ENCODE measurements at places on chromosomes 1 and 21.

DNA sequence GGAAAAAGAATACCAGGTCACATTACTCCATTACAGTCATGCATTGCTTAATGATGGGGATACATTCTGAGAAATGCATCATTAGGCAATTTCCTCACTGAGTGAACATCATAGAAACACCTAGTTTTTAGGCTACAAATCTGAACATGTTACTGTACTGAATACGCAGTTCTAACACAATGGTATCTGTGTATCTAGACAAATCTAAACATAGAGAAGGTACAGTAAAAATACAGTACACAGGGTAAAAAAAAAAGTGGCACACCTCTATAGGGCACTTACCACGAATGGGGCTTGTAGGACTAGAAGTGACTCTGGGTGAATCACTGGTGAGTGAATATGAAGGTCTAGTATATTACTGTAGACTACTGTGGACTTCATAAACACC lies 115.7 kb downstream of the AKT3 start:
- DNase-seq = no peak

GRCh38 chr1:101567582-101568189 lies 330.9 kb downstream of the S1PR1 start:
- DNase-seq = peak; percentile 16

- no peak for DNase-seq
These were observed 41.9 kb downstream of the OBSCN start for GRCh38 chr1:228249513-228250305.

DNA sequence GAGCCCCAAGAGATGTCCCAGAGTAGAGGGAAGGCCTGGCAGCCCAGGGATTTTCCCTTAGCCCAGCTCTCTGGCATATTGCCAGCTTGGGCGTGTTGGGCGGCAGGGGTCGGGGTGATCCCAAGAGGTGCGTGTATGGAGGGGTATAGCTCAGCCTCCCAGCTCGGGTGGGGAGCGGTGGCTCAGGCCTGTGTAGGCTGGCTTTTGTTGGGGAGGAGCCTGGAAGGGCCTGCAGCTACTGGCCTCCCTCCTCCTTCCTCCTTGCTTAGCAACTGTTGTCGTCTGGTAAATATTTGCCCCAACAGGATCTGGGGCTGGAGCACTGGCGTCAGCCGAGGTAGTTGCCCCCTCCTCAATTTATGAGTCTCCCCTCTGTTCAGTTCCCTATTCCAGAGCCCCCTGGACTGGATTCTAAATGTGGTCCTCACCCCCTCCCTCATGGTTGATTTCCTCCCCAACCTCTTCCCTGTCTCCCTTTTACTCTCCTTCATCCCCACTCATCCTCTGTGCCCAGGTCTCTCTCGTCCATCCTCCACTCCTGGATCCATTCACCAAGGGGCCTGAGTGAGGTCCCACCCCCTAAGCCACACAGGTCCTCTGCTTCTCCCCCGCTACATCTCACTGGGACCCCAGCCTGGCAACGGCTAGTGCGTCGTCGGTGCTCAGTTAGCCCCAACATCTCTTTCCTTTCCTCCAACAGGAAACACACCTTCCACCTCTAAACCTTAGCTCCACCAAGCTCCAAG lies 10.3 kb upstream of the LMNA start:
- no peak for DNase-seq

GRCh38 chr1:218537122-218537913 lies 192.2 kb downstream of the TGFB2 start:
- DNase-seq = no peak

DNA sequence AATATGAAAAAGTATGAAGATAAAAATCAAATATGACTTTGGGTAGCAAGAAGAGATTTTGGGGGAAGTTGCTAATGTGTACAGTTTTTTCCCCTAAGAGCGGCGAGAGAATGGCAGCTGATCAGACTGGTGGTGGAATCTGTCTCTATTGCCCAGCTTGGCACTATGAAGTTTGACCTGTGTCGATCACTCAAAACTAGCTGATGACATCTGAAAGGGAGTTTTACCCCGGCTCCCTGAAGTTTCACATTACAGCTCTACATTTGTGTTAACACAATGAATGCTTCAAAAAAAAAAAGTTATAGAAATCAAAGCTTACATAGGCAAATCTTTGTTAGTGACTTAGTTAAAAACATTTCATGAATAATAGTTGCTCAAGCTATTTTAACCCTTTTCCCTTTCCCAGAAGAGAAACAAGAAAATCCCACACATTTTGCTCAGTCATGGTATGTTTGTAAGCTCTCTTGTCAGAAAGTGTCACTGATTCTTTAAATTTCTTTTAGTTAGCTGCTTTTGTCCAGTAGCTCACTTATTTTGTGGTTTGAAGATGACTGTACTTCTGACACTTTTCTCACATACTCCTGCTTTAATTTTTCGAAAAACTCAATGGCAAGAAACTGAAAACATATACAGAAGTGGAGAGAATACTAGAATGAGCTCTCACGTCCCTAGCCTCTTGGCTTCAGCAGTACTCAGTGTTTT lies 41.3 kb downstream of the DYRK1A start:
- DNase-seq = no peak

GRCh38 chr1:2961081-2961480 lies 60.2 kb upstream of the ACTRT2 start:
- DNase-seq = no peak

GRCh38 chr1:53634571-53634979 lies 104.4 kb downstream of the GLIS1 start:
- DNase-seq = no peak

DNA sequence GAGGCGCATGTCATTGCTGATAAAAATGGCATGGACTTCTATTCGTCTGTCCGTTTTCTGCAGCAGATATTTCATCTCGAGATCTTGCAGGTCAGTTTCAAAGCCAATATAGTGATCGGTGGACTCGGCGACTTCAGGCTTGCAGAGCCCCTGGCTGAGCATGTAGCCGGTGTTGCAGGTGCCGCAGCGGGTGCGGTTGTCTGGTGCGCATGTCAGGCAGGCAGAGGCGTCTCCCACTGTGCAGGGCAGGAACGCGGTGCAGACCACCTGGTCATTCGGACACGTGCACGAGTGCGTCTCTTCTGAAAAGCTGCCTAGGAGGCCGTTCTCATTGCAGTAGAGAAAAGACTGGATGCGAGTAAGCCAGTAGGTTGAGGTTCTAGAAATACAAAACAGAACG lies 378.9 kb downstream of the BRINP3 start:
- no peak for DNase-seq

DNA sequence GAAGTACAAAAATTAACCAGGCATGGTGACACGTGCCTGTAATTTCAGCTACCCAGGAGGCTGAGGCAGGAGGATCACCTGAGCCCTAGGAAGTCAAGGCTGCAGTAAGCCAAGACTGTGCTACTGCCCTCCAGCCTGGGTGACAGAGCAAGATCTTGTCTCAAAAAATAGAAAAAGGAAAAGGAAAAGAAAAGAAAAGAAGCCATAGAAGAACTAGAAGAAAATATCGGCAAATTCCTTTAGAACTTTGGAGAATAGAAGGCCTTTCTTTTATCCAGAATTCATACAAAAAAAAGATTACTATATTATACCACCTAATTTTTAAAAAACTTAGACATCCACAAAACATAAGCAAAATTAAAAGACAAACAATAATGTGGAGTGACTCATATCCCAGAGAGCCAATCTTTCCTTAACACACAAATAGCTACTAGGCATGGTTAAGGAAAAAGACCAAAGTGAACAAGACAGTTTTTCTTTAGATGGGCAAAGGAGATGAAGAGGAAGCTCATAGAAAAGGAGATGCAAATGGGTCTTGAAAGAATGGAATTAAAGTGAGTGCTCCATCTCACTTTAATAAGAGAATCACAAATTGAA lies 251.1 kb upstream of the IRF2BP2 start:
- DNase-seq = no peak

GRCh38 chr1:51236531-51237350 lies 668 bp downstream of the RNF11 start:
- DNase-seq = peak; percentile 24

DNA sequence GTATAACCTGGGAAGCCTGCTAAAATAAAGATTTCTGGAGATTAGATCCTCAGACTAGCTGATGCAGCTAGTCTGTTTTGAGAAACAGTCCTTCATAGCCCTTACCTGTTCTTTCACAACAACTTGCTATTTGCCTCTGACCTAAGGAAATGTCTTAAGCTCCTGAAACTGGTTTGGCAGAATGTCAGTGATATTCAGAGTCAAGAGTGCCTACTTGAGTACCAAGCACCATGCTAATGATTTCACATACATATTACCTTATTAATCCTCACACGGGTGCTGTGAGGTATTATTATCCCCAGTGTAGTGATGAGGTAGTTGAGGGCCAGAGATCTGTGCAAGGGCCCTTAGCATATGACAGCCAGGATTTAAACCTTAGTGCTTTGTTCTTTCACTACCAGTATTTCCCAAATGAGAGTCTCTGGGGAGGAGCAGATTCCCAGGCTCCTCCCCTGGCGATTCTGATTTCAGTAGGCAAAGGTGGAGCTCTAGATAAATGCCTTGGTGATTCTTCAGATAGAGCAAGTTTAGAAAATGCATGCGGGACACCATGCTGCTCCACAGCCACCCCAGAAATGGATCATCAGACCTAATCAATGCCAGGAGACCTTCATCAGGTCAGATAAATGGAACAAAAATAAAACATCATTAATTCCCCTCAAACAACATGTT lies 47.4 kb upstream of the WNT2B start:
- DNase-seq = no peak

DNA sequence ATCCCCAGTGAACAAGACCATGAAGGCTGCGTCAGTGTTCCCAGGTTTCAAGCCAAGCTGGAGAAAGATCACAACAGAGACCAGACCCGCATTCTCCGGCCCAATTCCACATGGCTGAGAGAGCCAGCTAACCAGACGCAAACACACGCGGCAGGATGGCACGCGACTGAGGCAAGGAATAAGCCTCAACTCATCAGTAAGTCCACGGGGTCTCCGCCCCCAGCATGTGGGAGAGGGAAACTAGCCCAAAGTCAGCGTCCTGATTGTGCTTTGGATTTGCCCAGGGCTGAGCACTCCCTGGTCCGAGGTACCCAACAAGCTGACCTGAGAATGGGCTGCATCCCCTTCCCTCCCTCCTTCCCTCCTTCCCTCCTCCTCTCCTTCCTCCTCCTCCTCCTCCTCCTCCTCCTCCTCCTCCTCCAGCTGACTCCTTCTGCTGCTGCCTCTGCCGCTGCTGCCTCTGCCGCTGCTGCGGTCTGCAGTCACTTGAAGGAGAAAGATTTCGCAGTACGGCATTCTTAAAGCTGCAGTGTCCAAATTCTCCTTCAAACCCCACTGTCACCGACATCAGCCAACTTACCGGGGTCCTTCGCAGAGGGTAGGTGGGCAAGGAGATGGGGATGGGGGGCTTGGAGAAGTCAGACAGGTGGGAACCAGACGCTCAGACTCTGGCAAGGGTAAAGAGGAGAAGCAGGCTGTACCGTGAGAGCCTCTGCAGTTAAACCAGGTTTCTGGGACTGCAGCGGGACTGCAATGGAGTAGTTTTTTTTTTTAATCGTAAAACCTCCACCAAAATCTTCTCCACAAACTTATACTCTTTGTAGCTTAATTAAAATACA lies 33.0 kb upstream of the H6PD start:
- DNase-seq = no peak
